Retinal pigment epithelial cell (primary cell): ENCODE measurements at places on chromosomes 7 and 10.

DNA sequence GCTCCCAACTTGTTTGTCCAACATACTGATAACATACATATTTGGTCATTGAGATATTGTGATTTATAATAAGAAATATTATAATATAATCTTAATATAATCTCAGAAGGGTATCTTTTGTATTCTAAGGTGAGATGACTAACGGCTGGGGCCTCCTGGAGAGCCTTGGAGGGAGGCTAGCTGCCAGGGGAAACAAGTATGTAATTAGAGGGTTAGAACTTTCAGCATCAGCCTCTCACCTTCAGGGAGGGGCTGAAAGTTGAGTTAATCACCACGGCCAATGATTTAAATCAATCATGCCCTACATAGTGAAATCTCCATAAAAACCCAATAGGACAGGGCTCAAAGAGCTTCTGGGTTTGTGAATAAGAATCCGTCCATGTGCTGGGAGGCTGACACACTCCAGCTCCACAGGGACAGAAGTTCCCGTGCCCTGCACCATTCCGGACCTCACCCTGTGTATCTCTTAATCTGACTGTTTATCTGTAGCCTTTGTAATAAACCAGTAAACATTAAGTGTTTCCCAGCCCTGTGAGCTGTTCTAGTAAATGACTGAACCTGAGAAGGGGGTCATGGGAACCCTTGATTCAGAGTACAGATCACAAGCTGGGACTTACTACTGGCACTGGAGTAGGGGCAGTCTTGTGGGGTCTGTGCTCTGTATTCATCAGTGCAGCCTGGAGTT, 86.3 kb upstream of the STEAP1B start:
- DNase-seq, result no peak

GRCh38 chr10:93364966-93365365, 117.2 kb downstream of the MYOF start:
- DNase-seq, result no peak

DNA sequence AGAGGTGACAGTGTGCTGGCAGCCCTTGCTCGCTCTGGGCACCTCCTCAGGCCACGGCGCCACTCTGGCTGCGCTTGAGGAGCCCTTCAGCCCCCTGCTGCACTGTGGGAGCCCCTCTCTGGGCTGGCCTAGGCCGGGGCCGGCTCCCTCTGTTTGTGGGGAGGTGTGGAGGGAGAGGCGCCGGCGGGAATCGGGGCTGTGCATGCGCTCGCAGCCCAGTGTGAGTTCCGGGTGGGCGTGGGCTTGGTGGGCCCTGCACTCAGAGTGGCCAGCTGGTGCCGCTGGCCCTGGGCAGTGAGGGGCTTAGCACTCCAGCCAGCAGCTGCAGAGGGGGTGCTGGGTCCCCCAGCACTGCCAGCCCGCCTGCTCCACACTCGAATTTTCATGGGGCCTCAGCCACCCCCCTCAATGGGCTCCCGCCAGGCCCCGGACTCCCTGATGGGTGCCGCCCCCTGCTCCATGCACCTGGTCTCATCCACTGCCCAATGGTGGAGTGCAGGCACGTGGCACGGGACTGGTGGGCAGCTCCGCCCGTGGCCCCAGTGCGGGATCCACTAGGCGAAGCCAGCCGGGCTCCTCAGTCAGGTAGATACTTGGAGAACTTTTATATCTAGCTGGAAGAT, 96.7 kb upstream of the BET1 start:
- no peak for DNase-seq

- DNase-seq, result no peak
Measured at GRCh38 chr7:36884351-36884750, 160.1 kb upstream of the AOAH start.

DNA sequence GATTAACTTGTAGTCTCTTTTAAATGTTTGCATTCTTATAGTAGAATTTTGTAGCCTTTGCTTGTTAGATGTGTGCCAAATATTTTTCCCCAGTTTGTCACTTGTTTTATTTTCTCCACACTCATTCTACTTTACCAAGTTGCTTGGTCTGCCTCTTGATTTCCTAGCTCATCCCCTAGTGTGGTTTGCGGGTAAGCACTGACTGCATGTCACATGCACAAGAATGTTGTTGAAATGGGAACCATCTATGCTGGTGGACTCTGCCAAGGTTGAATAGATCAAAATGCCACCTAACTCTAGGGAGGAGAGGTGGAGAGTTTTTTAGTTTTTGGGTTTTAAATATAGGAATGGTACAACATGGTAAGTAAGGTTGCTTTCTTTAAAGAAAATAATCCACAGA, 47.6 kb downstream of the FZD1 start:
- DNase-seq, result no peak

GRCh38 chr7:42083284-42083683, 153.7 kb downstream of the GLI3 start:
- DNase-seq, result no peak
